Amygdala (tissue), 56 donors: ENCODE measurements at places on chromosomes 1 and 21.

- no peak for DNase-seq
Observed at GRCh38 chr1:207309745-207310273, 11.7 kb upstream of the CD55 start.

GRCh38 chr1:214941061-214941460 is 141.5 kb upstream of the KCNK2 start:
- DNase-seq: no peak

DNA sequence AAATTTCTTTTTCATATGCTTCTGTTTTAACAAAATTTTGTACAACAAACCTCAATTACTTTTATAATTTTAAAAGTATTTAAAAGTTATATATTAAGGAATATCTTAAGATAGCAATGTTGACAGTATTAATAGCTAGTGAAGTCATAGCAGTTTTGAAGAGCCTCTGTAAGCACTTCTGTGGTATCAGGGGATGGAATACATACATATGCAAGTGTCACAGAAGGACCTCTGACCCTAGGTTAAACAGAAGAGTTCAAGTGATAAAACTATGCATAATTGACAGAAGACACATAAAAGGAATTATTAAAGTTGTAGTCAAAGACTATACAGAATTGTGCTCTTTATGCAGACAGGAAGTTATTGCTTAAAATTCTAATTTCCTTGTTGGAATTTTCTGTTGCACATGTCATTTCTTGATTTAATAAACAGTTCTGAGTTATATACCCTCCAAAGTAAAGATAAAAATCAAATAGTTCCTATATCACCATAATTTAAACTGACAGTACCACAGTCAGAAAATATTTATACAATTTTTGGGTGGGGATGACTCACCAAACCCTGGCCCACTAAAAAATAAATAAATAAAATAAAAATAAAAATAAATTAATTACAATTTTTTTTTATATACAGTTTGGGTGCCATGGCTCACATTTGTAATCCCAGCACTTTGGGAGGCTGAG is 27.1 kb downstream of the IPP start:
- no peak for DNase-seq

DNA sequence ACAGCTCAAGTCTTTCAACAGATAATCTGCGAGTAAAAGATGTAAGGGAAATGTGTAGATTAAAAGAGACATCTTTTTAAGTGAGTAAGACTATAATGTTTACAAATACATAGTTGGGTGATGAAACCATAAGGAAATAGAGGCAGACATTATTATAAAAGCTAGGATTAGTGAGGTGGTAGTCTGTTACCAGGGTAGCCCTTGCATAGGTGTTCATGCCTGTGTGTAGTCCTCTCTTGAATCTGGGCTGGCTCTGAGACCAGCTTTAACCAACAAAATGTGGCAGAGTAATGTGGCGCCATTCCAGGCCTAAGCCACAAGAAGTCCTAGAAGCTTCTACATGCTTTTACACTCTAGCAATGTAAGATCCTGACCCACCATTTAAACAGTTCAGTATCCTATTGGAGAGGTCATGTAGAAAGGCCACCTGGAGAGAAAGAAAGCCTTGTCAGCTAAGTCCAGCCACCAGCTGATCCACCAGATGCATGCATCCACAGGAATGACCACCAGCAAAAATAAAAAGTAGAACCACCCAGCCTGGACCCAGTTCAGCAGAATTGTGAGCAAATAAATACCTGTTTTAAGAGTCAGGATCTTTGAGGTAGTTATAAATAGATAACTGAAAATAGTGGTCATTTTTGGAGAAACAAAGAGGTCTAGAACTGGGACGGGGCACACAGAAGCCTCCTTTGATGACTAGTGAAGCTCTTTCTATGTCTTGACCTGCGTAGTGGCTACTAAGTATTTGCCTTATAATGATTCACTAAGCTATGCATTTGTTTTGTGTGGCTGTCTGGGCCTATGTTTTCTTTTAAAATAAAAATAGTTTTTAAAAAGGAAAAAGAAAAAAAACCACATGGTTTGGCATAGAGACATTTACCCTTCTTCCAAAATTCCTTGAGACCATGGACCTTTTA is 8.1 kb downstream of the NIBAN1 start:
- DNase-seq: no peak

GRCh38 chr1:186620566-186621350 is 59.5 kb downstream of the PTGS2 start:
- no peak for DNase-seq

- no peak for DNase-seq
Observed at GRCh38 chr21:35291973-35292627, 243.0 kb upstream of the RUNX1 start.

GRCh38 chr1:9659328-9659727 is 7.8 kb downstream of the PIK3CD start:
- no peak for DNase-seq

- DNase-seq: no peak
Observed at GRCh38 chr1:216186141-216186540, 237.1 kb downstream of the USH2A start.

GRCh38 chr1:220454155-220454777 is 73.7 kb upstream of the MARK1 start:
- DNase-seq: no peak

- no peak for DNase-seq
Observed at GRCh38 chr1:229572286-229572685, 13.8 kb upstream of the ABCB10 start.

GRCh38 chr1:85449356-85449755 is 15.6 kb downstream of the DDAH1 start:
- DNase-seq: no peak

GRCh38 chr1:818618-819291 is 105.0 kb upstream of the SAMD11 start:
- DNase-seq: no peak

- DNase-seq: no peak
Observed at GRCh38 chr1:1770102-1770501, 8.2 kb downstream of the NADK start.

DNA sequence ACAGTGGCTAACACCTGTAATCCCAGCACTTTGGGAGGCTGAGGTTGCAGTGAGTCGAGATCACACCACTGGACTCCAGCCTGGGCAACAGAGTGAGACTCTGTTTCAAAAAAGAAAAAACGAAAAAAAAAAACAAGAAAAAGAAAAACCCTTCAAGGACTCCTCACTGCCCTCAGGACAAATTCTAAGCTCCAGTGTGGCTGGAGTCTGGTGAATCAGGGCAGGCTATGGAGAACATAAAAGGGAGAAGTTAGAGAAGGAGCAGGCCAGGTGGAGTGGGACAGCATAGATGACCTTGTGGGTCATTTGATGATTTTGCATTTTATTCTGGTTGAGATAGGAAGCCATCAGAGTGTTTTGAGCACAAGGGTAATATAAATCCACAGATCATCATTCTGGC is 12.5 kb upstream of the UAP1 start:
- no peak for DNase-seq

DNA sequence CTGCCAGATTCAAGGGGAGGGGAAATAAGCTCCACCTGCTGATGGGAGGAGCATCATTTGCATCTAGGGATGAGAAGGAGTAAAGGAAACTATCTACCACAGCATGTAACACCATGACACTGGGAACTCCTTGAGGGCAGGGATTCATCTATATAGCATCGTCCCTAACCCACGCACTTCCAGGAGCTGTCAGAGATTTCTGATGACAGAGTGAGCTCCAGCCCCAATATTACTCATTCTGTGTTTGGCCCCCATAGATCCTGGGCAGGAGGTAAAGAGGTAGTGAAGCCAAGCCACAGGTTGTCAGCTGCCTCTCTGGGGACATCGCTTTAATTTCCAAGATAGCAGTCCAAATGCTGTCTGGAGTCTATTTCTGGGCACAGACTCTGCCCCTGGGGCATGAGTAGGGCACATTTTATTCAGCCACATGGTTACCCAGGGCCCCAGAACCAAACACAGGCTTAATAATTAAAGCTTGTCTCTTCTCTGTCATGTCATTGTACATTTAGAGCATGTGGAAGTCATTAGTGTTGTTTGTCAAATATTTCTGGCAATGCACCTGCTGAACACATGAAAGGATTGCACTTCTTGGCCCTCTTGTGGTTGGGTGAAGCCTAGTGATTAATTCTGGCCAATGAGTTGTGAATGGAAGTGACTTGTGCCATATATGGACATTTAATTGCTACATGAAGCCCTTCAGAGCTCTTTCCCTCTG is 105.9 kb upstream of the POU3F1 start:
- DNase-seq: no peak

- DNase-seq: no peak
Observed at GRCh38 chr1:191174298-191174697, 696.6 kb upstream of the BRINP3 start.

DNA sequence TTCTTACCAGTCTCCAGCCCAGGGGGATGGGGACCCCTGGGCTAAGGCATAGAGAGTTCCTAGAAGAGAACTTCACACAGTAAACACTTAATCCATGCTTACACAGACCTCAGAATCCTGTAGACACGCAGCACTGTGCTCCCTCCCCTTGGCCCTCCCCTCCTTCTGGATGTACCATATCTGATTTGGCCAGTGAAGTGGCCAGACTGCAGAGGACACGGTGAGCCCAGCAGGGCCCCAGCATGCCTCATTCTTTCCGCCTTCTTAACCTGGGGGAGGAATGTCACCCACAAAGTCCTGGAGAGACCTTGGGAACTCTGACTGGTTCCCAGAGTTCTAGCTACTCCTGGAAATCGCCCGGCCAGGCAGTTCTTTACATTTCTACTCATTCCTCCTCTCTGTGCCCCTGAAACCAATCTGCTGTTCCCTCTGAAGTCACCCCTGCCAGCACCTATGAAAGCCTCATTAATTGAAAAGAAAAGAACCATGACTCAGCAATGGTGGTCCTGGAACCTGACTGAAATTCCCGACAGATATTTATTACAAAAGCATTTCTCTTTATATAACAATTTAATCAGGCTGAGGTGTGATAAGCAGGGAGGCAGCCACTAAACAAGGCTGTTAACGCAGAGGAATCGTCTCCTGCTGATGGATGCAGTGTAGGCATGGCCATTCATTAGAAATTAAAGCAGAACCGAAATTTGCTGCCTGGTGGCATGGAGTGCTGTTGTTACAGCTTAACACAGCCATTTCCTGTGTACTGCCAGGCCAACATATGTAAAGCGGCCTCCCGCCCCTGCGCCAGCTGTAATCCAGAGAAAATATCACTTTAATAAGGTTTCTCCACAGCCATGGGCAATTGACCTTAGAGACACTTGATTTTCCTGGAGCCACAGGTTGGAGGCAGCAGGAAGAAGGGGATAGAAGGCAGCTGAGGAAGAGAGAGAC is 74.6 kb upstream of the KCND3 start:
- no peak for DNase-seq

DNA sequence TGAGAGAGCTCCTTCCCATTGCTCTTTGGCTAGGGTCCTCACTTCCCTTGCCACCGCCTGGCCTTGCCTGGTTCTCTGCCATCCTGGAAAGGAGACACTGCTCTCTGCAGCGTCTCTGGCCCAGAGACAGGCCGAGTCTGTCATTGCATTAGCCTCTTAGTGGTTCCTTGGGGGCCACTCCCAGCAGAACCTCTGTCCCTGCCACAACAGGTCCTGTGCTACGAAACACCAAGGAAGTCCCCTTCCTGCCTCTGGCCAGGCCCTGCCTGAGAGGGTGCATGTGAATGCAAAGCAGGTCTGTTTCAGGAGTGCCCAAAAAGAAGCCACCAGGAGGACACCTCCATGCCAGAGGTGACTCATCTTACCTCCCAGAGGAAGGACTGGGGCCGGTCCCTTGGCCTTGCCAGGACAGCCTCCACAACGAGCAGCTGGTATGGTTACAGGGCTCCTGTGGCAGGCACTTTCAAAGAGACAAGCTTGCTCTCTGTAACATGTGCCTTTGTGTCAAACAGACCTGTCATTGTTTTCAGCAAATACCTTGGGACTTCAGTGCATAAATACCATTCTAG is 59.6 kb downstream of the VPS26C start:
- no peak for DNase-seq

DNA sequence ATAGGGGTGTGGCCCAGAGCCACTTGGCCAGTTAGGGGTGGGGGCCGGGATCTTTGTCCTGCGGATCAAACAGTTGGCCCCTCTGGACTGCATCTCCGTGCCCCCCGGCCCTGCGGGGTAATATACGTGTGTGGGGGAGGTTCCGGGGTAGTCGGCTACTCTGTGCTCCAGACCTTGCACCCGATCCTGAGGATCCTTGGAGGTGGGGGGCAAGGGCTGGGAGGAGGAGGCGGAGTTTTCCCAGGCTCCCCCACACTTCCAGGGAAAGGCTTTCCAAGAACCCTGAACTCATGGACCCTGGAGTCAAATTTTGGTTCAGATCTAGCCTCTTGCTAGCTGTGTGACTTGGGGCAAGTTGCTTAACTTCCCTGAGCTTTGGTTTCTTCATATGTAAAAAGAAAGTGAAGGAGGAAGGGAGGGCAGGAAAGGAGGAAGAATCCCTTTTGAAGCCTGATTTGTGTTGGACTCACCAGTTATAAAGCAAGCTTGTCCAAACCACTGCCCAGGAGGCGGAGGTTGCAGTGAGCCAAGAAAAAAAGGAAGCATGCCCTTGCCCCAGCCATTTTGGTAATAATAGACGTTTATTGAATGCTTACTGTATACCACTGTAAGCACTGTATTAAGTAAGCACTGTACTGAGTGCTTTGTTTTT is 686 bp downstream of the MIIP start:
- DNase-seq: no peak

GRCh38 chr1:147292012-147292411 is 49.5 kb downstream of the CHD1L start:
- DNase-seq: no peak

DNA sequence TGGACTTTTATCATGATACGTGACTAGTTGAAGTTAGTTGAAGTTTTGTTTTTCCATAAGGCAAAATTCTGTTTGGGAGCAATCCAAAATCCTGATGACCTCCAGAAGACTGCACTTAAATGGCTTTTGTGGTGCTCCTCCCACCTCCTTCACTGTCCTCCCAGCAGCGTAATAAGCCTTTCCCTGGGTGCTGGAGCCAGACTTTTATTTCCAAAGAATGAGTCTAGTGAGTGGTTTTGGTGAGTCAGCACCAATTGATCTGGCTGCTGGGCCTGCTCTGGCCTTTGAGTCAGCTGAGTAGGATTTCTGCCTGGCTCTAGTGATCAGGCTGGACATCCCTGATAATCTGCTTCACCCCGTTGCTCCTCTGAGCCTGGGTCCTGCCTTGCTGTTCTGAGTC is 21.7 kb upstream of the KCND3 start:
- no peak for DNase-seq

DNA sequence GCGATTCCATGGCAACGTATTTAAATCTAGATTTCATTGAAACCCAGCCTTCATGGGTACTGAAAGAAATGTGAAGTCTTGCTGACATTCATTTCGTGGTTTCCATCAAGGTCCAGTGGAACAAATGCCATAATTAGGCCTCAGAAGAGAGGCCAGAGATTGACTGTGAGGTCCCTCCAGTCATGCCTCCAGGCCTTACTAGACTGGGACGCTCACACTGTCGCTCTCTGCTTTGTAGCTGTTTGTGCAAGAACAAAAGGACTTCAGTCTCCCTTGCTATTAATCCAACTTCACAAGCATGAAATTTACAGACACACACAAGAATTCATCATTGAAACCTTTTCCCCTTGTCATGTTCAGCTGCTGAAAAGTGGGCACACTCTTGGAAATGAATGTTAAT is 180.4 kb upstream of the FOXD3 start:
- DNase-seq: no peak

- DNase-seq: no peak
Observed at GRCh38 chr1:12410351-12410750, 180.5 kb downstream of the VPS13D start.

- DNase-seq: no peak
Observed at GRCh38 chr1:58438468-58438867, 108.1 kb downstream of the OMA1 start.
